CD4-positive, alpha-beta T cell treated with Interferon alpha-2 for 1 hour (primary cell): ENCODE measurements at places on chromosomes 16 and 17.

DNA sequence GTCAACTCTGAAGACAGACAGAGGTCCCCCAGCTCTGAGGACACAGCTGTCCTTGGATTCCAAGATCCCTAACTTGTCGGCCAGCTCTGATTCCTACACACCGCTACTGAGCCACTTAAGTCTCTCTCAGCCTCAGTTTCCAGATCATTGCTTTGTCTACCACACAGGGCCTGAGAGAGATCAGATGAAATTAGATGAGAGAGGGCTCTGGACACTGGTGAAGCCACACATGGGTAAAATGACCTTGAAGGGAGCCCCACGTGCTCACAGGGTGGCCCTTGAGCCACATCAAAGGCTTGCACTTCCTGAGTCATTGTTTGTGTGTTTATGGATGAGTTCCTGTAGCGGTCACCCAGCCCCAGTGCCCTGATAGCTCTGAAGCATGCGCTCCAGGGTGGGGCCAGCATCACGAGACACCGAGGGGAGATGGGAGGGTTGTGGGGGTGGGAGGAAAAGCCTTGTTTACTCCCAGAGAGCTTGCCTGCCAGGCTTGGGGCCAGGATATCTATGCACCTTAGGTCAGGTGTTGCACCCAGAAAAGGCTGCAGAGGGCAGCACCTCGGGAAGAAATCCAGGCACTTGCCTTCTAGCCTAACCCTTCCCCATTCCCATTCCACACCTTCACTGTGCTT lies 32.7 kb upstream of the SLC6A2 start:
- no peak for DNase-seq

DNA sequence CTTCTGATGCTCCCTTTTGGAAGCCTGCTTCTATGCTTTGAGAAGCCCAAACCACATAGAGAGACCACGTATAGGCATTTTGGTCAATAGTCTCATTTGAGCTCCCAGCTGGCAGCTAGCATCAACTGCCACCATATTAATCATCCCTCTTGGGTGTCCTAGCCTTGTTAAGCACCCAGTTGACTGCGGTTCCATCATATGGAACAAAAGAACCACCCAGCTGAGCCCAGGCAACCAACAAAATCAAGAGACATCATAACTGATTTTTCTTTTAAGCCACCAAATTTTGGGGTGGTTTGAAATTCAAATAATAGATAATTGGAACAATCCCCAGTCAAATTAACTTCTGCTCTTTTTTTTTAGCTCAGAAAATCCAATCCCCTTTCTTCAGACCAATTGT lies 53.9 kb downstream of the HS3ST3B1 start:
- DNase-seq = no peak

DNA sequence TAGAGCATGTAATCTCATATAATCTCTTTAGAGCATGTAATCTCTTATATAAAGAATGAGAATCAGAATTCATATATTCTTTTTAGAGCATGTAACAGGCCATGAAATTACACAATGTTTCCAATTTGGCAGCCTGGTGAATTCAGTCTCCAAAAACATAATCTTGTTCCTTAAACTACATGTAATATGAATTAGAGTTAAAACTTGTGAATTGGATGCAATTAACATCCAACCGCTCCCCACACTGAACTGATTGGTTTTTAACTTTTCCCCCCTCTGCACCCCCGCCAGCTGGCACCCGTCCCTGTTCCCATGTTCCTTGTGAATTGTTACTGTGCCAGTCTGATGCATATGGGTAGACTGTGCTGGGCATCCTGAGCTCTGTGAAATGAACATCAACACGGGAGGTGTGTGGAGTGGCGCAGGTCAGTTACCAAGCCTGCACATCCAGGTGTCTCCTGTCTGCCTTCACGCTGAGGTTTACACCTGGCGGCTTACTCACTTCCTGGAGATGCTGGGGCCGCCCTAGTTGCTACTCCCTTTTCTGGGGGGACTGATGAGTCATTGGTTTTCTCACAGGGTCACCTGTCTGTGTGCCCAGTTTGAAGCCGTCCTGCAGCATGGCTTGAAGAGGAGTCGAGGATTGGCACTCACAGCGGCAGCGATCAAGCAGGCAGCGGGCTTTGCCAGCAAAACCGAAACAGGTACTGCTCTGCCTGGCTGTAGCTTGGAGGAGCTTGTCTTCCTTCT lies 50.4 kb downstream of the SNX29 start:
- DNase-seq = no peak

DNA sequence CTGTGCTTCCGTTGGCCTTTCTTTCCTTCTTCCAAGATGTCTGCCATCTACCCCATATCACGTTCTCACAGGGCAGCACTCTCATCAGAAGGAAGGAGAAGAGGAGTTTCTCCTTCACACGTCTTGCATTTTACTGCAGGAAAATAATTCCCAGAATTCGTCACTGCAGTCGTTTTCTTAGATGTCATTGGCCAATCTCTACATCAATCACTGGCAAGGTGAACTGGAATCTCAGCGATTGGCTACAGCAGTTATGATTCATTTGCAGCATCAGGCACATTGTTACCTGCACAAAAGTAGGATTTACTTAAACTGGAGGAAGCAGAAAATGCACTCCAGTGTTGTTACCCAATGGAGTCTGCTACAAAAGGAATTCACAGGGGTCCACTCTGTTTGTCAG lies 277.2 kb upstream of the RBFOX1 start:
- no peak for DNase-seq

- DNase-seq = peak; percentile 16
These were observed 13.2 kb downstream of the COPZ2 start for GRCh38 chr17:48024149-48025039.

DNA sequence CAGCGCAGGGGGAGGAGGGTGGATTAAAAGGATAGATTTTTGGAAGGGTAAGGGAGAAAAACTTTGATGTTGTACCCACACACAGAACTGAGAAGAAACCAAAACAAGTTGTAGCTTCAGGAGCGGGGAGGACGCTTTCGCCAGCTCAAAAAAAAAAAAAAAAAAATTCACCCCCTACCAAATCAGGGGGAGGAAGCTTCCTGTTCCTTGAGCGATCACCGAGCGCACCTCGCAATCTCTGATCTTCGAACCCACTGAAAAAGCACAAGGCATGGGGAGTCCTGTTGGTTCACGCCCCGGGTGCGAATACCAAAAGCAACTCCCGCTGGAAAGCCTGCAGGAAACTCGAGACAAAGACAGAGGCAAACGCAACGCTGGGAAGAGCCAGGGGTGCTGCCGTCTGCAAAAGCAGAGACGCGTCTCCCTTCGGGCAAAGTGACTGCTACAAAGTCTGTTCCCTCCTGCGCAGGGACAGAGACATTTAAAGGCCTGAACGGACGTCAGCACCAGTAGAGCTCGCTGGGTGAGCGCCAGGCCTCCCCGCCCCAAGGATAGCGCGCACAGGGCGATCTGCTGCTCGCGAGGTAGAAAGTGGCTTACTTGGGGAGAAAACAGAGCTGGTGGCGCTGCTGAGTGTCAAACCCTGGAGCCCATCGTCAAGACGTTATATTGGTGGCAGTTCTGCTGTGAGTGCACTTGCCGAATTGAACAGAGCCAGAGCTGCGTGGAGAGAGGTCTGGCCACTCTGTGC lies 190.4 kb downstream of the USP22 start:
- no peak for DNase-seq

DNA sequence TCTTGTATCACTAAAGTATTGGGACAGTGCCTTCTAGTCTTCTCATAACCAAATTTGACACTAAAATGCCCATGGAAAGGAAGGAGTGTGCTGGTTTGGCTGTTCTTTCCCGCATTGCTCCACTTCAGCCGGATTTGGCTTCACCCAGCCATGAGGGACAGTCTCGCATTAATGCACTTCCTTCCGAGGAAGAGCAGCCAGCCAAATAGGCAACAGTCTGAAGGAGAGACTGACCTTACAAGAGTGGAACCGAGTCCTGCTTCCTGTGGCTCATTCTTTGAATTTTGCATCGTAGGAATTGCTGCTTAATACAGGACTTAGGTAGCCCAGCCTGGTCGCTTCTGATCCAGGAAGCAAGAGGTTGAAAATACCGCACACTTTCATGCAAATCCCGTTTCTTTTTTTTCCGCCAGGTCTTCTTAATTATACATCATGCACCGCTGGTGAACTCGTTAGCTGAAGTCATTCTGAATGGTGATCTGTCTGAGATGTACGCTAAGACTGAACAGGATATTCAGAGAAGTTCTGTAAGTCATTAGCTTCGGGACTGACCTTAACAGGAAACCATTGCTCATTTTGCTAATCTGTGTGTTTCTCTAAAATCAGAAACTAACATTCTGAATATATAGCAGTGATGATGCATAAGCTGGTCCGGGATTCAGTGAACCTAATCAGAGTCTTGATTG lies 38.2 kb downstream of the CLEC16A start:
- DNase-seq = no peak

DNA sequence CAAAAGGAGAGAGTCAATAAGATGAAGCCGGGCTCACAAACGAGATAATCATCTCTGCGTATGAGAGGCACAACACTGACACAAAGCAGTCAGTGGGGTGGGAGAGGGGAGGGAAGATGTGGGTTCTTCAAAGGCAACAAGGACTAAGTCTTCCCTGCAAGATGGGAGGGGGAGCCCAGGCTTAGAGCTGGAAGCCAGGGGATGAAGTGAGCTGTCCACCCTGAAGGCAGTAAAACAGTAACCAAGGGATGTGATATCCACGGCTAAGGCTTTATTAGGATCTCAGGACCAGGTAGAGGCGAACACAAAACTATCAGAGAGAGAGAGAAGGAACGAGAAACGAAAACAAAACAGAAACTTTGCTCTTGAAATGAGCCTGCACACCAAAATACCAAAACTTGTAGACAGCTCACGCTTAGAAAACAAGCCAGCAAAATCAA lies 115.9 kb downstream of the DYNLRB2 start:
- DNase-seq = peak; percentile 61

- no peak for DNase-seq
These were observed 375.7 kb upstream of the DYNLRB2 start for GRCh38 chr16:80164966-80165550.

GRCh38 chr17:66950325-66950724 lies 14.2 kb upstream of the CACNG4 start:
- no peak for DNase-seq

GRCh38 chr16:56614549-56614991 lies 6.2 kb downstream of the MT2A start:
- no peak for DNase-seq

DNA sequence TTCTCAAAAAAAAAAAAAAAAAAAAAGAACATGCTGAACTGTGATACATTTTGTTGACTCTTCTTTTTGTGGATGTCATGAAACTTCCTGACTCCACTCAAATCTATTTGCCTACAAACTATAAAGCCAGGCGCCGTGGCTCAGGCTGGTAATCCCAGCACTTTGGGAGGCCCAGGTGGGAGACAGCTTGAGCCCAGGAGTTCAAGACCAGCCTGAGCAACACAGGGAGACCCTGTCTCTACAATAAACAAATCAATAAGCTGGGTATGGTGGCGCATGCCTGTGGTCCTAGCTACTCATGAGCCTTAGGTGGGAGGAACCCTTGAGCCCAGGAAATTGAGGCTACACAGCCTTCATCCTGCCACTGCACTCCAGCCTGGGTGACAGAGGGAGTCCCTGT lies 1.5 kb upstream of the NT5C start:
- no peak for DNase-seq

GRCh38 chr17:62162898-62163297 lies 97.8 kb upstream of the MED13 start:
- no peak for DNase-seq

DNA sequence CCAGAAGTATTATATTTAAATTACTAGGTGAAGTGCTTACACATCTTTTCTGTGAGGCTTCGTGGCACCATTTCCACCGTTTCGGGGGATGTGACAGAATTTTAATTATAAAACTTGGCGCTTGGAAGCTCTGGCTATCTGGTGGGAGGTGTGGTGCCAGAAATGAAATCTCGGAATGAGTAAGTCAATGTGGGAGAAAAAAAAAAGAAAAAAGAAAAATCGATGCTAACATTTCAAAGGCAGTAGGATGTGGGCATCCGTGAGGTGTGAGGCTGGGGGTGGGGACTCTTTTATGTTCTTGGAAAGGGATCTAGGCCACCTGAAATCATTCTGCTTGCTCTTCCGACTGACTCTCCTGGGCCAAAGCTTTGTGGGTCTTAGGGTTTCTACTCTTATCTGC lies 21.9 kb downstream of the CPPED1 start:
- no peak for DNase-seq

DNA sequence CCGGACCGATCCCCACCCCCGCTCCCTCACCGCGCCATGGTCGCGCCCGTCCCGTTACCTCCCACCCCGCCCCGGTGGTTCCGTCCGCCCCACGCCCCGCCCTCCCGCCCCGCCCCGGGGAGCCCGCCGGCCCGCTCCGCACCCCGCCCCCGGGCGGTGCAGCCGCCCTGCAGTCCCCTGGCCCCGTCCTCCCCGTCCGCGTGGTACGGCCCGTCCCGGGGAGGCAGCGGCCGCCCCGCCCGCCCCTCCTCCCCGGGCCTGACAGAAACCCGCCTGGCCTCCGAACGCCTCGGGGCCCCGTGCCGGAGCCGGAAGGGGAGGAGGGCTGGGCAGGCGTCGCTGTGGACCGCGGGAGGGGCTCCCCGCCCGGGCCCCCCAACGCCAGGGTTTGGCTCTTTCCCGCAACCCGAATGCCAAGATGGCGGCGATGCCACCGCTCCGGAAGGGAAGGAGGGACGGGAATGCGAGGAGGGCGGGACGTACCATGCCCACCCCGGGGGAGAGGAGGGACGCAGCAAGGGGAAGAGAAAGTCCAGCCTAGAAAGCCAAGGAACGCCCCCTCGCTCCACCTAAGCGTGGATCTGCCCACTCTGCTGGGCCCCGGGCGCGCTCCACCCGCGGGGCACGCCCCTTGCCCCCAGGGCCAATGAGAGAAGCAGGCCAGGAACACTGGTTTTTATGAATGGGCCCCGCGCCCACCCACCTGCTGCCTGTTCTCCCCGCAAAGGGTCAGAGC lies at the start of gene PIP4K2B:
Gene PIP4K2B, minus strand, starts transcription at position 56 of the 736 bp plus-strand sequence. CDS start 132 bp downstream, outside the sequence.
- DNase-seq = peak; percentile 91

GRCh38 chr17:7969433-7969832 lies 33.0 kb upstream of the GUCY2D start:
- no peak for DNase-seq

GRCh38 chr17:79005063-79005861 lies 4.3 kb downstream of the CANT1 start:
- no peak for DNase-seq
